Activated T-helper 1 cell treated with anti-CD3 and anti-CD28 coated beads, Interleukin-12 subunit alpha, Interleukin-12 subunit beta, Interleukin-2, Interleukin-4 antibody, amounts not matched to agents 30 ng/mL and 10 ng/mL and 1 ng/mL, durations not matched to agents 14 hours and 24 hours and 36 hours (primary cell): ENCODE measurements at places on chromosomes 4 and X.

DNA sequence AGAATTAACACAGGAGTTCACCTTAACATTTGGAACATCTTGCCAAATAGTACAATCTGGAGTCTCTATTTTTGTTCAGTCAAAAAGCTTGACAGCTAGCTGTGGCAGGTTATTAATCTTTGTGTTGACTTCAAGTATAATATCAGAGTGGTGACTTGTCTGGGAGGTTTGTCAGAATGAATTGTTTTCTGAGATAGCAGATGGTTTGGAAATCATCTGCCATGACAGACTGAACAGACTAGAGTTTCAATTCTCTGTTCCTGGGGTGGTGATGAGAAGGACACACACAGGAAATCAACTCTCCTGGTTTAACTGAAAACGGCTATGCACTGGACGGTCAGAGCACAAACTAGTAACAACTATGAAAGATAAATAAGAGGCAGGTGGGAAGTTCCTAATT lies 203.3 kb upstream of the EMCN start:
- DNase-seq, result no peak

GRCh38 chr4:5921101-5921980 lies 28.5 kb upstream of the CRMP1 start:
- DNase-seq, result no peak

GRCh38 chr4:141058591-141059512 lies 74.4 kb downstream of the RNF150 start:
- no peak for DNase-seq

- DNase-seq, result no peak
Measured at GRCh38 chr4:112589206-112589605, 47.5 kb downstream of the ZGRF1 start.

DNA sequence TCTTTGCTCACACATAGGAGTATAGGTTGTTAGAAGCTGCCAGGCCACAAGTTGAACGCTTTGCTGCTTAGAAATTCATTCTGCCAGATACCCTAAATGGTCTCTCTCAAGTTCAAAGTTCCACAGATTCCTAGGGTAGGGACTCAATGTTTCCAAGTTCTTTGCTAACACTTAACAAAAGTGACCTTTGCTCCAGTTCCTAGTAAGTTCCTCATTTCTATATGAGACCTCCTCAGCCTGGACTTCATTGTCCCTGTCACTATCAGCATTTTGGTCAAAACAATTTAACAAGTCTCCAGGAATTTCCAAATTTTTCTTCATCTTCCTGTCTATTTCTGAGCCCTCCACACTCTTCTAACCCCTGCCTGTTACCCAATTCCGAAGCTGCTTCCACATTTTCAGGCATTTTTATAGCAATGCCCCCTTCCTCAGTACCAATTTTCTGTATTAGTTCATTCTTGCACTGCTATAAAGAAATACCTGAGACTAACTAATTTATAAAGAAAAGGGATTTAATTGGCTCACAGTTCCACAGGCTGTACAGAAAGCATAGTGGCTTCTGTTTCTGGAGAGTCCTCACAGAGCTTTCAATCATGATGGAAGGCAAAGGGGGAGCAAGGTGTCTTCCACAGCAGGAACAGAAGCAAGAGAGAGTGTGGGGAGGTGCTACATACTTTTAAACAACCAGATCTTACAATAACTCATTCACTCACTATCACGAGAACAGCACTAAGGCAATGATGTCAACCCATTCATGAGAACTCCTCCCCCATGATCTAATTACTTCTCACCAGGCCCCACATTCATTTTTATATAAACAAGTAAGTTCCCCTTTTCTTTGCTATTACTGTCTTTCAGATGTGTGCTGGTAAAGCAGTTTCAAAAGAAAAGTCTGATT lies 11.5 kb upstream of the TLR1 start:
- no peak for DNase-seq

DNA sequence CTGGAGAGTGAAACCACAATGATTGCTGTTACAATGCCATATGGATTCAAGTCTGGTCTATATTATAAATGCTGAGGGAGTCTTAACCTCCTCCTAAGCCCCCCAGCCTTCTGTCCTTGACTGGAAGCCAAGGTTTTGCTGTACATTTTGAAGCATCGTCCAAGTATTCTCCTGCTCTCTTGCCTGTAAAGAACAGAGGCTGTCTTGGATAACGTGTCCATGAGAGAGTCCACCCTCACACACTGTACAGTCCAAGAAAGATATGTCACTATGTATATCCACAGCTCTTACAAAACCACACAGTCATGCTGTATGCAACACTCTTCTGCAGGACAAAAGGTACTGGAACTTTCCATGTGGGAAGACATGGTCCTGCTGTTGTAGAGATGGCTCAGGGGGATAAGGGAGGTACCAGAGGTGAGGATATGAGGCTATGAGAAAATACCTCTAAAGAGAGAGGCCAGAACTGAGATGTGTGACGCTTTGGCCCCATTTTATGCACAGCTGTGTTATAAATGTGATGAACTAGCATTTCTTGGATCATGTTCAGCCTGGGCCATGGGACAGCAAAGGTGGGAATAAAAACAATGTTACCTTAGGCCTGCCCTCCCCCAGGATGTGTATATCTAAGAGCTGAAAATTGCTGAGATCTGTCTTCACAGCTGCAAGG lies 678.6 kb downstream of the IQCM start:
- no peak for DNase-seq

GRCh38 chr4:91764085-91764484 lies 539.7 kb upstream of the GRID2 start:
- DNase-seq, result no peak

DNA sequence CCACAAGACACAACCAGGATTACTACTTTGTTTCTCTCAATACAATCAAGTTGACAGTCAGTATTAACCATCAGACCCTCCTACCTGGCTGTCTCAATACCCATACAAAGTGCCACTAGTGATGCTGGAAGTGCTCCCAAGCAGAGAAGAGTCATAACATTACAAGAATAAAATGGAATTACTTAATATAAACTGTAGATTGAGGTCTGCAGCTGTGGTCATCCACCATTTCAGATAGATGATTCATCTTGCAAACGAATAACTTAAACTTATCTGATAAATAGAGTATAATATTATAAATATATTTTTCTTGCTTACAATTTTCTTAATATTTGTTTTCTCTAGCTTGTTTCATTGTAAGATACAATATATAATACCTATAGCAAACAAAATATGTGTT lies 1034.2 kb upstream of the PCDH10 start:
- DNase-seq, result no peak

- no peak for DNase-seq
Measured at GRCh38 chr4:89574176-89574575, 262.8 kb downstream of the SNCA start.

DNA sequence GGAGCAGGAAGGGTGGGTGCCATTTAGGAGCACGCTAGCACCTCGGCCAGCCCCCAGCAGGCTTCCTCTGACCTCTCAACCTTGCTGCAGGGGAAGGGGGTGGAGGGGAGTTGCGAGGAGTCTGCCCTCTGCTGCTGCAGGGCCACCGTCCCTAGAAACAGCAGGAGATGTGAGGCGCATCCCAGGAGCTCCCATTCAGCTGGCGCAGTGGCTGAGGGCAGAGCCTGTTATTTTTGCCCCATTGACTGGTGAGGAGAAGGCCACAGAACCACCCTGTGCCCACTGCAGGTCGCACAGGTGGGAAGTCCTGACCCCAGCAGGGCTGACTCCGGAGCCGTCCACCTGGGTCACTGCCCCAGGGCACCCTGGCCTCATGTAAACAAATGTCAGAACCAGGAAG lies 8.0 kb downstream of the PDE6B start:
- DNase-seq, result no peak

- no peak for DNase-seq
Measured at GRCh38 chr4:163367651-163368050, 24.0 kb downstream of the NPY5R start.

DNA sequence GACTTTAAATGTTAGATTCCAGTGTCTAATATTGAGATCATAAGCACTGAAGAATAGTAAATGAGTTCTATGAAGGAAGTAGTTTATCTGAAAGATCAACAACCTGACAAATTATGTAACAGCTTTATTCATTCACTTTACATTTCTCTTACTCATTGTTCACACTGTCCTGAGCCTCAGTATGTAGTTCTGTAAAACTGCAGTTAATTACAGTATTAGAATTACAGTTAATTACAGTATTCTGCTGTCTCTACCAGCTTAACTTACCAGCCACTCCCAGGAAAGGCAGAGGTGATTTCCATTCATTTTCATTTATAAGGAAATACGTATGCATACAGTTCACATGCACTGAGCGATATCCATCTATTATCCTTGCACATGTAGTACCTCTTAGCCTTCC lies 32.7 kb downstream of the NFKB1 start:
- no peak for DNase-seq

DNA sequence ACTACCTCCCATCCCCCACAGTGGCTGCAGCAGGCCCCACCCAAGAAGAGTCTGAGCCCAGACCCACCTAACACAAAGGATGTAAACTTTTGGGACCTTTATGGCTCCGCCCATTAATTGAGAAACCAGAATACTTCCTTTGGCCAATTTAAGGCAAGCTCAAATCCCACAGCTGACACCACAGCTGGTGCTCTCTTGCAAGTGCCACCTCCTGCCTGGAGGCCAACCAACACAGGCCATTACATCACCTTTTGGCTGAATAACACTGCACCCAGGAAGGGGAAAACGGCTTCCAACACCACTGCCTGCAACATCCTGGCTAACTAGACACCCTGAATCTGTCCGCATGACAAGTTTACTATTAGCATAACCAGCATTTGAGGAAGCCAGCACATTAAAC lies 248.8 kb downstream of the PRDM5 start:
- no peak for DNase-seq

- no peak for DNase-seq
Measured at GRCh38 chrX:35090801-35091200, 148.2 kb downstream of the FAM47B start.

DNA sequence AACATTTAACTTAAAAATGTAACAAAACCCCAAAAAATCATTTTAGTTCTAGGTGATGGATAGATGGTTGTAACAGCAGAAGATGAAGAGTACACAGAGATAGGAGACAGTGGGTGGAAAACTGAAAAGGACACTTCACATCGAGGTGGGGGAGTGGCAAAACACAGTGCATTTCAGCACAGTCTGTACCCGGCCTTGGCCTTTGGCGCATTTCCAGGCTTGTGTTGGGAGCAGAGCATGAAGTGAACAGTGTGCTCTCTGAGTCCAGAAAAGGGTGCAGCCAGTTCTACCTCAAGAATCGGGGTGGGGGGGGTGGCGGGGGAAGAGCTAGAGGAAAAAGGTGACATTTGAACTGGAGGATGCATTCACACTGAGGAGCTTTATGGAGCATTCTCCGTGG lies 4.3 kb downstream of the TSPYL2 start:
- DNase-seq, result no peak

DNA sequence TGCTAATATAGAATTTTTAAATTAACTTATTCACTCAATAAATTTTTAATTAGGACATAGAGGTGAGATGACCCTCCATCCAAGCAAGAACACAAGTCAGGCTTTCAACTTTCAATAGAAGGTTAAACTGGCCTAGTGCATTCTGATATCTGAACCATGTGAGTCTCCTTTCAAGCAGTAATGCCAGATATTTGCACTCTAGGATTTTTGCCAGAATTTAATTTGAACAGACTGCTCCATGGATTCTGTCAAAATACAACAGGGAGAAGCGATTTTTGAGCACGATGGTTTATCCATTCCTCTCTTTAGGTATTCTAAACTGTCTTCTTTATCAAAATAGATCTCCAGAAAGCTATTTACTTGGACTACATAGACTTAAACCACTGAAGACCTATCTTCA lies 72.0 kb upstream of the DCLK2 start:
- no peak for DNase-seq

GRCh38 chrX:144916785-144917184 lies 330.5 kb upstream of the SPANXN1 start:
- DNase-seq, result no peak

DNA sequence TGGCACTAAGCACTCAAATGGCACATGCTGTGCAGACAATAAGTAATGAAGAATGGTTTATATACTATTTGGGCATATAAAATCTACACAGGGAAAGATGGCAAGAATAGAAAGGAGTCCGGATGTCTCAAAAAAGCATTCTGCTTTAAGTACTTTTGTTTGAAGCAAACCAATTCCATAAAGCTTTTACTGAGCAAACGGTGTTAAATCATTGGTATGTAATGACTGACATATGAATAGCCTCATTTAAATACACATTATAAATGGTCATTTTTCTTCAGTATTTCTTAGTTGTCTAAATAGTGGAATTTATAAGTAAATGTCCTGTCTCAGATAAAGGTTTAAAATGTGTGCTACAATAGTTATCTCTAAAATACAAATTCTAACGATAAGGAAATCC lies 6.0 kb downstream of the FBXO8 start:
- no peak for DNase-seq

DNA sequence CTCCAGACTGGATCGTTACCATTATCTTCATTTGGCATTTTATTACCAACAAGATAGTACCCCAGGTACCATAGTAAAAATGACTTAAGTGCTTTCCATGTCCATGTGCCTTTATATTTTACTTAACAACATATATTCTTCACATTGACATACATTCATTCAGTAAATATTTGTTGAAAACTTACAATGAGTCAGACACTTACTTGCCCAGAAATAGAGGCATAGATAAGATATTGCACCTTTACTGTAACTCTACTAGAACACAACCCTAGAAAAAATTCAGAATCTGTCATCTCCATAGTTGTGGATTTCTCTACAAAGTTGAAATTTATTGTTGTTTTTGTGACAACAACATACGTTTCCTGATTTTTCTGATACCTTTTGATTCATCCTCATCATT lies 640.6 kb downstream of the RPA4 start:
- no peak for DNase-seq

DNA sequence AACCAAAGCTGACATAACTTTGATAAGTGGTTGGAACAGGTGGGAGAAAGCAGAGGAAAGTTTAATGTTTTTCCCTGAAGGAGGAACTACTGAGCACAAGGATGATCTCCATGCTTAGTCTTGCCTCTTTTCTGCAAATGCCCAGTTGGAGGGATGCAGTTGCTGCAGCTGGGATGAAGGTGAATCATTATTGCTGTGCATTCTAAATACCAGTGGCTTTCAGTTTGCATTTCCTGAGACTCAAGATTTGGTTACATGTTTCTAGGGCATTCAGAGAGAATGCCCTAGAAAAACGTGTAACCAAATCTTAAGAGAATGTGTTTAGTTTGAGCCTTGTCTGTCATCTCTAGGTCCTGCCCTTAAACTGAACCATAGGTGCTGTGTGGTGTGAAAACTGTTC lies 42.2 kb downstream of the METTL14 start:
- DNase-seq, result no peak

GRCh38 chrX:13721819-13722519 lies 12.5 kb downstream of the TRAPPC2 start:
- no peak for DNase-seq

DNA sequence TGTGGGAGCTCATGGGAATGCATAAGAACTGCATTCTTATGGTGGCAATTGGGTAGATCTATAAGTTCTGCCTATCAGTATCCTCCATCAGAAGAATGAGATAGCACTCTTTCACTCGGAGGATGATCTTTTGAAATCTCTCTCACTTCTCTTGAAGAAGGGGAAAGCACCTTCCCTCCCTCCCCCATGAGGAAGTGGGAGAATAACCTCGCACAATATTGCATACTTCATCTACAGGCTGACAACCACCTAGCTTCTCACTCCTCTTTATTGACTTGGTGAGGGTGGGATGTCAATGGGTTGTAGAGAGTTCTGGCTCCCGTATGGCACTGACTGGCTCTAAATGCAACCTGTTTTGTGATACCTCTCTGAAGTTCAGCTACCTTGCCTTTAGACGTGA lies 146.7 kb upstream of the SPOCK3 start:
- no peak for DNase-seq

- DNase-seq, result no peak
Measured at GRCh38 chr4:143099693-143100092, 85.0 kb upstream of the USP38 start.
